ENCODE measurements at places on chromosomes 3 and 15.
A peak's percentile ranks its signal among the peaks of the same experiment; 100 is the strongest.

GRCh38 chr3:190492966-190493365, 20.9 kb upstream of the IL1RAP start:
- no peak for DNase-seq

- DNase-seq = no peak
Observed at GRCh38 chr3:15521573-15521965, at the start of gene COLQ. TSS of gene COLQ (minus strand) at chr3:15521706. CDS start at chr3:15521625, 81 bp downstream.

DNA sequence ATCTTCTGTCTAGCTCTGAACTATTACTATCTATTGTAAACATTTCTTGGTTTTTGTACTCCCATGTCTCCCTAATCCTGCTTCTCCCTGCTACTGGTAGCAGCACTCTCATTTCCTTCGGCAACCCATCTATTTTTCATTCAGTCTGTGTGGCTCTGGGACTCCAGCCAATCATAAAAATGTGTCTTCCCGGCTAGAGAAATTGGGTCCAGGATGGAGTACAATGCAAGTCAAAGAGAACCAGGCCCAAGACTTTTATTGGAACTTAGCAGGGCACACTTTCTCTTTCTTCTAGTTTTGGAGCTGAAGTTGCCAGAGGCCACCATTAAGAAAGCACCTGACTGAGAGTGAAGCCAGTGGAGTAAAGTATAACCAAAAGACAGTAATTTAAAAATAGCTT, 22.8 kb upstream of the ARHGEF26 start:
- DNase-seq = no peak

GRCh38 chr15:94008104-94009074, 223.0 kb upstream of the MCTP2 start:
- DNase-seq = no peak

DNA sequence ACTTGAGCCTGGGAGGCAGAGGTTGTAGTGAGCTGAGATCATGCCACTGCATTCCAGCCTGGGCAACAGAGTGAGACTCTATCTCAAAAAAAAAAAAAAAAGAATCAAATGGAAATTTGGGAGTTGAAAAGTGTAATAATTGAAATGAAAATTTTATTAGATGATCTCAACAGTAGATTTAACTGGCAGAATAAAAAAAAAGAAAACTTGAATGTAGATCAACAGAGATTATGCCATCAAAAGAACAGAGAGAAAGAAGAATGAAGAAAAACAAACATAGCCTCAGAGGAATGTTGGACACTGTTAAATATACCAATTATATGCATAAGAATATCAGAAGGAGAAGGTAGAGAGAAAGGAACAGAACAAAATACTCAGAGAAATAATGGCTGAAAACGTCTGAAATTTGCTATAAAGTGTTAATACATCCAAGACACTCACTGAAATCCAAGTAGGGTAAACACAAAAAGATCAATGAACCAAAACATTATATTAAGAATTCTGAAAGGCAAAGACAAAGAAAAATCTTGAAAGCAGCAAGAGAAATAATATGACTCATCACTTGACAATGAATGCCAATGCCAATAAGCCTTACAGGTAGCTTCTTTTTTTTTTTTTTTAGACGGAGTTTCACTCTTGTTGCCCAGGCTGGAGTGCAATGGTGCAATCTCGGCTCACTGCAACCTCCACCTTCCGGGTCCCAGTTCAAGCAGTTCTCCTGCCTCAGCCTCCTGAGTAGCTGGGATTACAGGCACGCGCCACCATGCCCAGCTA, 14.6 kb upstream of the ELP6 start:
- DNase-seq = no peak

GRCh38 chr3:107740992-107741896, 218.5 kb downstream of the BBX start:
- no peak for DNase-seq

GRCh38 chr3:168427835-168428475, 332.2 kb upstream of the GOLIM4 start:
- no peak for DNase-seq

- no peak for DNase-seq
Observed at GRCh38 chr3:31815006-31815405, 166.1 kb downstream of the OSBPL10 start.

DNA sequence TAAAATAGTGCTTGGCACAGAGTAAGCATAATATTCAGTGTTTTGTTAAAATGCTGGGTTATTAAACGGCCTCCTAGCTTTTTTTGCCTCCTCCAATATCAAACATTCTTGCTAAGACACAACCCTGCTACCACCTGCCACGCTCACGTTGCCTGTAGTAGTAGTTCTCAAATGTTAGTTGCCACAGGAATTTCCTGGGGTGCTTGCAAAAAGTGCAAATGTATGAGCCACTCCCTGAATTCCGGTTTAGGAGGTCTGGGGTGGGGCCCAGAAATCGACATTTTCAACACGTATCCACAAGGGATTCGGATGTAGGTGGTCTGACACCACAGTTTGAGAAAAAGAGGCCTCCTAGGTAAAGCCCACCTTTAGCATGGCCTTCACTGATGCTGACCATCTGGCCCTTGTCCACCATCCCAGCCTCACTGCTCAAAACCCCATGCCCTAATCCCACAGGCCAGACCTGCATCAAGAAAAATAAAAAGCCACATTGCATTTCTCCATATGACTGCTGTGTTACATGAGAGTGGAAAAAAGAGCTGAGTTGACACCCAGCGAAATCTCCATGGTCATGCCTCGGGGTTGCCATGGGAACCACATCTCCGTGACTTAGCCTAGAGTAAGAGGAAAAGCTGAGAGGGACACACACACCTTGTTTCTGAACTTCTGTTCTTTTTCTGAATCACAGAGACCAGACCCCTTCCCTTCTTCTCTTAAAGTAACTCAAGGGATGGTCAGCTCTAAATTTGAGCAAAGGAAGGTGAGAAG, 116.4 kb upstream of the HES1 start:
- DNase-seq = no peak

GRCh38 chr3:171784387-171784786, 25.9 kb downstream of the PLD1 start:
- no peak for DNase-seq

DNA sequence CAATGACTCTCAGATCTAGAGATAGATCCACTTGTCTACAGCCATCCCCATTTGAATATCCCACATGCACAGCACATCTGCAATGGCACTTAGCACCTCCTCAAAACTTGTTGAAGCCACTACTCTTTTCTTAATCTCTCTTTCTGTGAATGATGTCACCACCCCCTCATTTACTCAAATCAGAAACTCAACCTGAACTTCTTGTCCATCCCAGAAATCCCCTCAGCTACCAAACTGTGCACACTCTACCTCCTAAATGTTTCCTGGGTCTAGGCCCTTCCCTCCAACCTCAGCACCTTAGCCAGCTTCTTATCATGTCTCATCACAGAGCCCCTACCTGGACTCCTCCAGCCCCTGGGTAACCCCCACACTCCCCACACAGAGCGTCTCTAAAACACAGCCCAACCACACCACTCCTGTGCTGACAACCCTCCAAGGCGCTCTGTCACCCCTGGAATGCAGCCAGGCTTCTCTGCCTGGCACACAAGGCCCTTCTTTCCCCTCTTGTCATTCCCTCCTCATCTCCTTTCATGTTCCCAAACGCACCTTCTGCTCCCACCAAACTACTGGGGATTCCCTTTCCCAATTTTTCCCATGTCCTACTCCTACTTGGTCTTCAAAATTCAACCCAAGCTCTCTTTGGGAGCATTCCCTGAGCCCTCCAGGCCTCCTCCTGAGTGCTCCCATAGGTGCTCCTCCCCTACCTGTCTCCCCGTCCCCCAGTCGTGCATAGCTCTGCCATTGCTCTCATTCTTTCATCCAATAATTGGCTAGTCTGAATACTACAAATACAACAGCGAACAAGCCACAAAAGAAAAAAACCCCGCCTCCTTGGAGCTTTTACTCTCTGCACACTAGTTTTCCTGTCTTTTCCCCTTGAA, 39.8 kb upstream of the ZBTB38 start:
- DNase-seq = no peak

- DNase-seq = no peak
Observed at GRCh38 chr3:193330555-193331204, 47.9 kb downstream of the ATP13A5 start.

- no peak for DNase-seq
Observed at GRCh38 chr3:124498891-124499290, 231.4 kb upstream of the UMPS start.

DNA sequence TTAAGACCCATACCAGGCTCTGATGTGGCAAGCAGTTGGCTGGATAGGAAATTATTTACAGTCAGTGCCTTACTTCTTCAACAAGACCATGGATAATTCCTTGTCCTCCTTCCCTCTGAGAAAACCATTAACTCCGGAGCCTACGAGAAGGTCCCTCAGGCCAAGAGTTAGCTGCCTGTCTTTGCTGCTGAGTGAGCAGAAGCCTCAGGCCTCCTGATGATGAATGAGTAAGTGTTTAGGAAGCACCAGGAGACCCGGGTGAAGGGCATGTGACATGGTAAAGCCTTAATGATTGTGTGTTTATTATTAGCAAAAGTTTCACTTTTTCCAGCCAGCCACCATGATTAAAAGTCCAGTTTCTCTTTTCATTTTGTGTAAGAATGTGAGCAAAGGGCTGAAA, 174.9 kb upstream of the TOPAZ1 start:
- DNase-seq = no peak

DNA sequence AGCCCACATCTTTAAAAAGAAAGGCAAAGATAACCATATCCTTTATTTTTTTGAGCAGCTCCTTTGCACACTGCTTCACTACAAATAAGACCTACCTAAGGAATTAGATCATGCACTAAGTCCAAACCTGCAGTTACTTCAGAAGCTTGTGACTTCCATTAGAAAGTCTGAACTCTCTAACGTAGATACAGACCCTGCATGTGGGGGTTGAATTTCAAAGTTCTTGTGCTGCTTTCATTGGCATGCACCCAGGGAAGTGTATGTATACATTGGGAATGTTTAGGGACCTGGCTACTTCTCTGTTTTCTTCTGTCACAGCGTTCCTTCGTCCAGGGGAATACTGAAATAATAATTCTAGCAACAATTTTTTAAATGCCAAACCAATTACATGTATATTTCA, 185.2 kb upstream of the IL12A start:
- DNase-seq = no peak

DNA sequence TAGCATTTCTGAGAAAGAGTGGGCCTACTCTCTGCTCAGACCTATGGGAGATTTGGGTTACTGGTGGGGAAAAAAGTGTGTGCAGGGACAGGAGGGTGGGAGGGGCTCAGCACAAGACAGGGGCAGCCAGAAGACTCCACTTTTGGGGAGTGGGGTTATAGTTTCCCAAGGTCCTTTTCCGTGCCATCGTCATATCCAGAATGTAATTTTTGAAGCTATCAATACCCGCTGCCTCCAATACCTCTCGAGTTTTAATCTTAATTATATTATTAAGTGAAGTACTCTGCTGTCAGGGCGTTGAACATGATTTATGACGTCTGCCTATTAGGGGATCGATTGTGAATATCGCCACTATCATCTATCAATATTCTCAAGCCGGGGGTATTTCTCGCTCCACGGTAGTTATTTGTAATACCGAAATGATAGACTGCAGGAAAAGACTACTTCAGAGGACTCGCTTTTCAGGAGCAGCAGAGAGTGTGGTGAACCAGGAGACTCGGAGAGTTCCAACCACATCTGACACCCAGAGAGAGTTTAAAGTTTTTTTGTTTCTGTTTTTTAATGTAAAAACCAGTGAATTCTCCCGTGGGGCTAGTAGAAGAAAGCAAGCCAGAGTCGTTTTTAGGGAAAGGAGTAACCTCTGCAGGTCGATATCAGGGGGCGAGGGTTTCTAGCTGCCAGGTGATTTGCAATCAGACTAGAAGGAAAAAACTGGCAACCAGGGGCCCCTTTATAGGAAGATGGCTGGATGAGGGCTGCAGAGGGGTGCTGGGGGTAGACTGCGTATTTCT, 20.6 kb downstream of the NR2F2 start:
- no peak for DNase-seq

- no peak for DNase-seq
Observed at GRCh38 chr15:29612096-29612495, 210.2 kb downstream of the TJP1 start.

DNA sequence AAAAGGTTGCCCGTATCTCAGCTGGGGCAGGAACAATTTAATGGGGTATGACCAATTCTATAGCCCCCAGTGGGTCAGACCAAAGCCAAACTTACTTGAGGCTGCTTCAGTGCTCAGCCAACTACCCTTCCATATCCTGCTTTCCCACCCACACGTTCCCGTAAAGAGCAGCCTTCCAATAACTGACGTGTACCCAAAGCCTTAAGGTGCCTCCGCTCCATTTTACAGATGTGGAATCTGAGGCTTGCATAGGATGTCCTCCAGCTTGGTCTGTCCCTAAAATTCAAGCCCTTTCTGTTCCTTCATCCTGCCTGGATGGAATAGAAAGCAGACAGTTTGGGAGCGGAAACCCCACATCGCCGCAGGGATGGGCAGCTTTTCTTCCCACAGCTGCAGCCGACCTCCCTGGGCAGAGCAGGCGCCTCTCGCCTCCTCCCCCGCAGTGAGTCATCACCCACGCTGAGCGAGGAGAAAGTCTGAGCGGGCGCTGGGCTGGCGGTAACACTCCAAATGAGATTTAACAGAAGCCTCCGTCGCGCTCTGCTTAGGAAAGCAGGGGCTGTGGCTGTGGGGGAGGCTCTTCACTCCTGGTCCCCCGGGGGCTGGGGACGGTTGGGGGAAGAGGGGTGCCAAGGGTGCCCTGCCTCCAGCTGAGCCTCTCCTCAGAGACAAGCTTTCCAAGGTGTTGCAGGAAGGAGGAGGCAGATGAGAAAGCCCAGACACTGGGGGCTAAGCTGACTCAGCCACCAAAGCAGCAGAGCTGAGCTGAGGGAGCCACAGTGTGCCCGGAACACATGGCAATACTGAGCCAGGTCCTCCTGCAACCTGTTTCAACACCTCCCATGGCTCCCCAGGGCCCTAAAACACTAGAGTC, 57.8 kb upstream of the HRH1 start:
- no peak for DNase-seq

- DNase-seq = no peak
Observed at GRCh38 chr3:48528754-48529153, 24.8 kb upstream of the SHISA5 start.

DNA sequence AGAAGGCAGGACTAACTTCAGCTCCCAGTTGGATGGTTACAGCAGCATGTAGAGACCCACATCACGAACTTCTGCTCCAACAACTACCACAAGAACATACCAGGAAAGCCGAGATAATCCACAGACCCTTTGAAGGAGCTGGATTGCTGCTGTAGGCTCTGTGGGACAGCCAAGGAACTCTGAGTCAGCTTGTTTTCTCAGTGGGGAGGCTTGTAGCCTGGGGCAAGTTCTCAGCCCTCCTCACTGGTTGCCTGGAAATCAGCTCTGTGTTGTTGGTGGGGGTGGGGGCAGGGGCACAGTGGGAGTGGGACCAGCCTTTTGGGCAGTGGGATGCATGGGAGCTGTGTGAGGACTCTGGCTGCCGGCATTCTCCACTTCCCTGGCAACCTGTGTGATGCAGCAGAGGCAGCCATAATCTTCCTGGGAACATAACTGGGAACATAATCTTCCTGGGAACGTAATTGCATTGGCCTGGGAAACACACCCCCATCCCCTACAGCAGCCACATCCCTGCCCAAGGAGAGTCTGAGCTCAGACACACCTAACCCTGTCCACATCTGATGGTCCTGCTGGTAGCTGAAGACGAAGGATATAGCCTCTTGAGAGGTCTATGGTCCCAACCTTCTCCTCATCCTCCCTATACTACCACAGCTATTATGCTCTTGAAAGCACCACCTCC, 153.1 kb downstream of the PEAK1 start:
- no peak for DNase-seq

- no peak for DNase-seq
Observed at GRCh38 chr15:74461847-74462511, 1.0 kb upstream of the UBL7 start.

GRCh38 chr3:157119369-157119951, 40.5 kb downstream of the CCNL1 start:
- DNase-seq = peak; percentile 48

Measured in CD4-positive, alpha-beta T cell treated with Interferon gamma for 1 hour (primary cell).